ENCODE measurements at places on chromosomes 7 and 10. TPM values are rescaled to one million over a fixed set of nuclear protein-coding genes. Genes with fewer than 3 reads are reported as not detected.

DNA sequence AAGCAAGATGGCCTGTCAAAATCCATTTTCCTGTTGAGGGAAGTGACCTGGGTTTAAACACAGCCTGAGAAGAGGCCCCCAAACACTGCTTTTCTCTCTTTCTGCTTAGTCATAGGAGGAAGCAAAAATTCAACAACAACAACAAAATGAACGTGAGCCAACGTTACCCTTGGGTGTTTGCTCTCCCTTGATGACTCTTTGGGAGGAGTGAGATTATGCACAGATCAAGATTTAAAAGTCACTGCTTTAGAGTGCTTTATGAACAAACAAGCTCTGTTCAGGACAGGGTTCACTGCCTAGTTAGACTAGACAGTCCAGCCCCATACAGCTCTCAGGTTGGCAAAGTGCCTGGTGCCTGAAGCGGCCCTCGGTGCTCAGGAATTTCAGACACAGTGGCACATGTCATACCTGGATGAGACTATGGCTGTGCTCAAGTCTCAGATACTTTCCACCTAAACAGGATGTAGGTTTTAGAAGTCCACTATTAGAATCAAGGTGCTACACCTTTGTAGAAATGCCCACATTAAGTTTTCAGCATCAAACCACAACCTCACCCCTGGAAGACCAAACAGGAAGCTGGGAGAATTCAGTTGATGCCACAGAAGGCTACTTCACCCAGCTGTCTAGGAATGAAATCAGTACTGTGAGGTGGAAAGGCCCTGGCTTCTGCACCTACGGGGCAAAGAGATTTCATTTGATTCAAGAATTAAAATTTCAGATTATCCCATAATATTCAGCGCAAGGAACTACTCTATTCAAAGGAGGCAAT is 38.7 kb downstream of the DENND11 start:
- no peak for DNase-seq

- no peak for DNase-seq
These were observed 78.6 kb downstream of the ARL5B start for GRCh38 chr10:18737841-18738240.

DNA sequence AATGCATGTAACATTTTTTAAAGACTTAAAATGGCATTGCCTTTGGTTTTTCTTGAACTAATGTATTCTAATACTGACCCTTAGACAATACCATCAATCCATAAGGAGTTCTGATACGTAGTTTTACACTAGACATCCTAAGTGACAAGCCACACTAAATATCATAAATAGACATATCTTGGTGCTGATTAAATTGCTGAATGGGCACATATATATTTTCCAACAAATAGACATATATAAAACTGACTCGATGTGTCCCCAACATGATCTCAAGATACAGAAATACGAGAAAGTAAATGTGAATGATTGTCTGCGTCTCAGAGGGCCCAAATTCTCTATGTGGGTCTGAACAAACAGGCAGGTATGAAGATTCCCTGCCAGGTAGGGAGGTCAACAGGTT is 99.8 kb downstream of the NEBL start:
- DNase-seq = no peak

DNA sequence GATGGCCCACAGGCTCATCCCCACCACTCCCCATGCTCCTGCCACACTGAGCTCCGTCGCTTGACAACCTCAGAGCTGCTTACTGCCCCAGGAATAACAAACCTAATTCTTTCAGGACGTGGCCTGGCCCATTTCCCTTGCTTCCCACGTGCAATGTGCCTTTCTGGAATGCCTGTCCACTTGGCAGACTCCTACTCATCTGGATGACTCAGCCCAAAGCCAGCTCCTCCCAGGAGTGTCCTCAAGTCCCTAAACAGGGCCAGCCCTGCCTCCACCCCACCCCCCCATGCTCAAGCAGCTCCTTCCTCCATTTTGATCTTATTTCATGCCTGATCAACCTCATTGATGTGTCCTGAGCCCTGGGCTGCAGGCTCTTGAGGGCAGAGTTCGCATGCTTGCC is 164.9 kb upstream of the RNF32 start:
- no peak for DNase-seq

- DNase-seq = no peak
These were observed 56.1 kb upstream of the ARID5B start for GRCh38 chr10:61845196-61845949.

GRCh38 chr7:158018098-158018762 is 569.4 kb downstream of the PTPRN2 start:
- no peak for DNase-seq

DNA sequence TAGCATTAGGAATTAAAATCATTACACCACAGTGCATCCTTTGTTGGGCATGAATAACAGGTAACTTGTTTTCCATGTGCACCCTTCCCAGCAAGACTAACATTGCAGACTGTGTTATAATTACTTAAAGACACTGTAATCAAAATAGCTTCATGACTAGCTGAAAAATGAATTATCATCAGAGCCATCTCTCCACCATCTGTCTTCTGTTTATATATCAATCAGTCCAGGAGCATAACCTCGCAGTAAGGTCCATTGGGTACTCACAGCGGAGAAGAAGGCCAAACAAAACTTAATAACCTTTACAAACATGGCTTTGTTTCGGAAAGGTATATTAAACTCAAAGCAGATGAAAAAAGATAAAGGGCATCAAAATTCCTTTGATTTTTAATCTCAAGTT is 90.6 kb downstream of the ODAD2 start:
- no peak for DNase-seq

- no peak for DNase-seq
These were observed 283.8 kb downstream of the GATA3 start for GRCh38 chr10:8338177-8338766.

DNA sequence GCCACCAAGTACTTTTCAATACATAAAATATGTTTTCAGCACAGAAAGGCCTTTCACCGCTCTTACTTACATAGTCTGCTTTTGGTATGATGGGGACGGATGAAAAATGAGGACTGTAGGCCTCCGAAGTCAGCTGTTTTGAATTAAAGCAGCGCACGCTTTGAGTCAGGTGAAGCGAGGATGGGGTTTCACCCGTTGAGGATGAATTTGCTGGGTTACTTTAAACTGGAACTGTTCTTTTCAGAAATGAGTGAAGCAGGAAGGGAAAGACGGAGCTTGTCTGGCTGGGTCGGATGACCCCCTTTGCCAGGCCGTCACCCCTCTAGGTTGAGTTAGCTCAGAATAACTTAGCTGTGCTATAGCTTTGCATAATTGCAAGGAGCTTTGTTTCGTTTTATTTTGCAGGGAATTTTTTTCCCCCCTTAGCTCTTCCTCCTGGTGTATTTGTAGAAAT is 40.0 kb downstream of the CUX1 start:
- DNase-seq = no peak

The SYCE1 gene
- 0.15 TPM for total RNA-seq

The ANKRD61 gene
- not detected for total RNA-seq

Data from T-helper 17 cell (primary cell).